ENCODE measurements at places on chromosomes 13 and 19.

DNA sequence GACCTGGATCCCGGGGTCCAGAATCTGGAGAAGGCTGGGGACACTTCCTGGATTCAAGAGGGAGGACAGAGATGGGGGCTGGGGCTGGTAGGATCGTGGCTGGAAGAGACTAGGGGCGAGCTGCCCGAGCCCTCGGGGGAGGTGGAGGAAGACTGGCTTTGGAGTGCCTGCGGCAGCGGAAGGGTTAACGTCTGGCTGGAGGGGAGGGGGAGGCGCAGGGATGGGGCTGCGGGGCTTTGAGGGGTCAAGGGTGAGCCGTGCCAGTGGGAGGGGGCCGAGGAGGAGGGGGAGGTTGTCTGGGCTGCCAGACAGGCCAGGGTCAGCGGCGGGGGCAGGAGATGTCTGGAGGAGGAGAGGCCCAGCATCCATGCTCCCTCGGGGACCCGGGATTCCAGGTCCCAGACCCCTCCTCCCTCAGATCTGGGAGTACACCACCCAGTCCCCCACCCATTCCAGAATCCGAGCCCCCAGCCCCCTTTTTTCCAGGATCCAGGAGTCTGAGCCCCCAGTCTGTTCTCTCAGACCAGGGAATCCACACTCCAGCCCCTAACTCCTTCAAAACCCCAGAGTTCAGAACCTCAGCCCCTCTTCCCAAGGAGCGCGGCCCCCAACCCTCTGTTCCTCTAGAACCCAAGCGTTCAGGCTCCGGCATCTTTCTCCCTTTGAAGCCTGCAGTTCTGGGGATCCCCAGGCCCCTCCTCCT lies 3.2 kb upstream of the SPACA6 start:
- no peak for DNase-seq

DNA sequence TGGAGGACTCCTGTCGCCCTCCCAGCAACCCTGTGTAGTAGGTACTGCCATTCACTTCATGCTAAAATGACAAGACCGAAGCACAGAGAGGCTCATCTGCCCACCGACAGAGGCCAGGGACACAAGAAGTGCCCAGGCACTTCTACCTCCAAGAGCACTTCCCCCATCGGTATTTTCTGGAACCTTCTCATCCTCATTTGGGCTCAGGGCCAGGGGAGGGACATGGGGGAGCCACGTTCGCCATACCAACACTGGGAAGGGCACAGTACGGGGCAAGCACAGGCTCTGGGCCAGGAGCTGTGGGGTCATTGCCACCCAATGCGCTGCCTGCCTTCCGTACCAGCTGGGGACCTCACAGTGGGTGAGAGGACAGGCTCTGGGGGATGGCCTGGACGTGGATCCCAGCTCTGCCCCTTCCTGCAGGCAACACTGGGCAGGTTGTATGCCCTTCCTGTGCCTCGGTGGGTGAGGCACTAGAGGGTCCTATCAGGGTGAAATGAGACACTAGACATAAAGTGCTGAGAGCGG lies 21.3 kb upstream of the CCNP start:
- DNase-seq: no peak

- peak; percentile 57 for DNase-seq
These were observed 25.3 kb downstream of the ZNF582 start for GRCh38 chr19:56367829-56368711.

GRCh38 chr13:48562296-48563066 lies 29.6 kb upstream of the RCBTB2 start:
- peak; percentile 19 for DNase-seq

GRCh38 chr13:98525456-98526181 lies 51.3 kb downstream of the STK24 start:
- DNase-seq: no peak

DNA sequence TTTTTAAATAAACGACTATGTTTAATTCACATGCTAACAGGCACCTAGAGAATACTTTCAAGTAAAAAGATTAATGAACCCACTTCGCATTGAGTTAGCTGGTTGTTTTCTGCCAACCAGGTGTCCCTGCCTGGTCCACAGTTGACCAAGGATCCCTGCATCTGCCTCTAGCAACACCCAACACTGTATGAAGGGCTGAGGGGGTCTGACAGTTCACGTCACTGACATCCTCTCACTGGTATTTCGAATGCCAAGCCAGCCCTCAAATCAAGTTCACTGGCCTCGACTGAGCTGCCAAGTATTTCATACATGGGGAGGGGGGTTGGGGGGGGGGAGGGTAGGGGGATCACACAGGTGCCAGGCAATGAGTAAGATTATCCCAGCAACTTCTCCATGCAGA lies 25.4 kb downstream of the SLC25A30 start:
- no peak for DNase-seq

DNA sequence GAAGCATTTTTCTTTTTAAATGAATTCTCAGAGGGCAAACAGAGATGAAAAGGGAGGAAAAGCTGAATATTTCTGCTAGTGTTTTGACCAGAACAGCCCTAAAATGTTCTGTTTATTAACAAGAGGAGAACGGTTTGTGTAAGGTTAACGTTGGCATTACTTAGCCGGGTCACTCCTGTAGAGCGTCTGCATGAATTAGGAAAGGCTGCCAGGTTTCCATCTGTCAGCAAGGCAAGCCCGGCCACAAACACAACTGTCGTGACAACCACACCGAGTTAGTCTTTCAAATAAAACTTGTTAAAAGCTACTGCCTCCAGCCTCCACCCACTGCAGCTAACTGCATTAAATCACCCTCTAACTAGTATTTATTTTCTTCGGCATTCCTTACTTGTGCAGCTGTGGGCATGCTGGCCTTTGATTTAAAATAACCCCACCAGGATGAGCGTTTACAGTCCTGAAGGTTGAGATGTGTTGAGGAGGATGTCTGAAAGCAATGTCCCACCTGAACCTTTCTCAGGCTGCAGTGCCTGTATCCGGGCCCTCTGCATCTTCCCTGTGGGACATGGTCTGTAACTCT lies 527.9 kb downstream of the FGF9 start:
- no peak for DNase-seq

DNA sequence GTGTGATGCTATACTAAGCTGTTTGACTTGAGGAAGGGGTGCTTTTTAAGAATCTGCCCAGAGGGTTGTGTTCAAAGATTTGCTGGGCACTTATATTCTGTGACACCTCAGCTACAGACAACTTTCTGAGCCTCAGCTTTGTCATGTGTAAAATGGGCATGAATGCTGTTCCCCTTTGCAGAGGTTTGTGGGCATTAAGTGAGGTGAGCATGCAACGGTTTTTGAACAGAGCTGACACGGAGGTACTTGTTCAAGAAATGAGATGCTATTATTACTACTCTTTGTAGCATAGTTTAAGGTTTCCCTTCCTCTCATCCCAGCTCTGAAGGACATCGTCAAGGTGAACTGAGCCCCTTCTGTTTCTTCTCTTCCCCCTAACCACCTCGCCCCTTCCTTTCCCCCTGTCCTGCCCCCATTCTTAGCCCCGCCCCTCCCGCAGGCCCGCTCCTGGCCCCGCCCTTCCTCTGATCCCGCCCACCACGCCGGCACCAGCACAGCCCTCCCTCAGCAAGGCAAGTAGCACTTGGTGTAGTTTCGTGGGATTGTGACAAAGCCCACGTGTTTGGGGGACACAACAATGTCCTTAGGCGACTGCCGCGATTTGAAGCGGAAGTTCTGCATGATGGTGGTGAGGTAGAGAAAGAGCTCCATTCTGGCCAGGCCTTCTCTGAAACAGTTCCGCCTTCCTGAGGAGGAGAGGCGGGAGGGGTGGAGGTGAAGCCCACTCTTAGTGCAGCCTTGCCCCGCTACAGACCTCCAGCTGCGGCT lies 26.1 kb upstream of the CYP2A7 start:
- DNase-seq: peak; percentile 51

DNA sequence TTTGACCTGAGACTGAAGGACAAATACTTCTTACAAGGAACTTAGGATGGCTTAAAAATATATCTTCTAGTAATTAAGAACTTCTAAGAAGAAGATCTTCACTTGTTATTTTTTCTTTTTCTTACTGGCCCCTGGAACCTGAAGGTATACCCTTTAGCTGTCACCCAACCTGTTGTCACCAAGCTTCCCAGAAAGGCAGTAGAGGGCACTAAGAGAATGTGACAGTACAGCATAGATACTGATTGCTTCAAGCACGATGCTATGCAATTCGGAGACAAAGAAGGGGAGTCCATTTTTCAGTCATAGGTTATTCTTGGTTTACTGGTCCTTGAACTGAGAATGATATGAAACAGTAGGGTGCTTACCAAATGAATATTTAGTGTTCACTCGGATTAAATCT lies 208.3 kb upstream of the PCDH9 start:
- DNase-seq: no peak
